GOT3 (cell line): ENCODE measurements at places on chromosomes 1 and 21.
A peak's percentile ranks its signal among the peaks of the same experiment; 100 is the strongest.

DNA sequence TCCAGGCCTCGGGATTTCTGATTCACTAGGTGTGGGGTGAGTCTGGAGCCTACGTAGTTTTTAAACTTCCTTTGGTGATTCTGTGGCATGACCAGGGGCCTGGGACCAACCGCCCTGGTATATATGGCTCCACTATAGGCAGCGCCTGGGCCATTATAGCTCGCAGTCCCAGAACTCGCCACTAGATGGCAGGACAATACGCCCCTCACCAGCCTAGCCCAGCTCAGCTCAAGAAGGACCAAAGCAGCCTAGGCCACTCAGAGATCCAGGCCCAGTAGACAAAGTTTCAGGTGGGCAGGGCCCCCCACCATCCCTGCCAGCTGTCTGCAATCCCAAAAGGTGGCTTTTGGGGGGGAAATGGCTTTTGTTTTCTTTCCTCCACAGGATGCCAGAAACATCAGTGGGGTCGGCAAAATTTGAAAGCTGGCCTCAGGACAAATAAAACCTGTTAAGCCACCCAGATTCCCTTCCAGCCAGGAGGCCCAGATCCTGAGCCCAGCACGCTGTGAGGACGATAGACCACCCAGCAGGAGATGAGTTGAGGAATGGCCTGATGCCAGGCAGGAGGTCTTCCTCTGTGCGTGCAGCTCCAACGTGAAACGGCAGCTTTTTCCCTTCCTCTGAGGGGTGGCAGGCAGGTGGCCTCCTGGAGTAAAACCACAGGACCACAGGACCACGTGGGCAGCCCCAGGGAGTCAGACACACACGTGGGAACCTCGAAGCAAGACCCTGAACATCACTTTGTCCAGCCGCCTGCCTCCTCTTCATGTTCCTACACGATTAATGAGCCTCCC, 24.8 kb upstream of the TMEM51 start:
- DNase-seq, result peak; percentile 59

- DNase-seq, result no peak
Observed at GRCh38 chr1:175715742-175716141, 27.7 kb downstream of the TNR start.

- no peak for DNase-seq
Observed at GRCh38 chr1:230822092-230822581, 46.2 kb downstream of the C1orf198 start.

DNA sequence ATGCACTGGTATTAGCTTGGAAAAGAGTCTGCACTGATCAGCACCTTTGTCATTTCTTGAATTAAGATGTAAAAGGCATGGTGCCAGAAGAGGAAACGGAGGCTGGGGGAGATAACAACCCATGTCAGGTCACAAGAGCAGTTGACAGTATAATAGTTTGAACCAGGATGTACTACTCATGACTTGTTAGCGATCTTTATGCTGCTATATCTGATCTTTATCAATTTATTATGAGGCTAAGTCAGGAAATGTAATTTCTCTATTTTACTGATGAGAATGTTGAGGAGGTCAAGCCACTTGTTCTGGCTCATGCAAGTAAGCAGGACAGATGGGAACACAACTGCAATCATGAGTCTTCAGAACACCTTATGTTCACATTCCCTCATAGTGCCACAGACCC, 41.4 kb downstream of the RGS5 start:
- no peak for DNase-seq

GRCh38 chr1:110060034-110060661, 10.3 kb downstream of the ALX3 start:
- DNase-seq, result no peak

DNA sequence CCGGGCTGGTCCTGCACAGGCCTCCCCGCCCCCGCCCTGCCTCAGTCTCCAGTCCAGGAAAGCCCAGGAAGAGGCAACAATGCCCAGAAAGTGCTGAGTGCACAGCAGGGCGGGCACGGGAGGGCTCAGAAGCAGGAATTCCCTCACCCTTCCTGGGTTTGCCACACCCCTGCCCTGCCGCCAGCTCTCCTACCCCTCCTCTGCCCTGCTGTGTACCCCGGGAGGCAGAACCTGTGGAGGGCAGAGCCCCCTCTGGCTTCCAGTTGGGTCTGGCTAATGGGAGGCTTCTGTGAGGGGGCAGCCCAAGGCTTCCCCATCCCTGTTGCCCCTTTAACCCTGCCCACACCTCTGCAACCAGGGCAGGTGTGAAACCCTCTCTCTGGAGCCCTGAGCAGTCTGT, 47.5 kb upstream of the CSF3R start:
- DNase-seq, result no peak

- DNase-seq, result no peak
Observed at GRCh38 chr1:189149547-189150375, 1327.9 kb downstream of the BRINP3 start.

DNA sequence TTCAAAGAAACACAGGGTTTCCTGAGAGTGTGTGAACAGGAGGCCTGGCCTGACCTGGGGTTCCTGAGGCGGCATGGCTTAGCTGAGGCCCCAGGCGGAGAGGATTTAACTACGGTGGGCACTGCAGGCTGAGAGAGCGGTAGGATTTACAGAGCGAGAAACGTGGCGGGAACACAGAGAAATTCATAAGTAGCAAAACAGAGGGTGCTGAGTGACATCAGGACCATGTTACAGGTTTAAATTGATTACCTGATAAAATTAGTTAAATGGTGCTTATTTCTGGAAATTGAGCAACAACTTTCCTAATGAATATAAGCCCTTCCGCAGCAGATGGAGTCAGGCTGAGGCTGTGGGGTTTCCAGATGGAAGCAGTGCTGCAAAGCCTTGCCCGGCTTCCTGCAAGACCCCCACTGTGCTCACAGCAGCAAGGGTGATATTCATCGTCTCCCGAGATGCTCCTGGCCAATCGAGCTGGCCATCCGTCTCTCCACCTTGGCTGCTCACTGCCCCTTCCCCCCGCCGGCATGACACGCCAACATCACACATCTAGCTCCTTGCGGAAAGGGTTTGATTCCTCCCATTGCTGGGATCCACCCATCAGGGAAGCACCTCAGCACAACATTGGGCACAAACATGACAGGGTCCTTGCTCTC, 69.4 kb upstream of the MORC3 start:
- no peak for DNase-seq

GRCh38 chr1:31032266-31032665, 33.3 kb downstream of the PUM1 start:
- no peak for DNase-seq

- DNase-seq, result no peak
Observed at GRCh38 chr1:163035446-163036249, 33.5 kb upstream of the RGS4 start.

DNA sequence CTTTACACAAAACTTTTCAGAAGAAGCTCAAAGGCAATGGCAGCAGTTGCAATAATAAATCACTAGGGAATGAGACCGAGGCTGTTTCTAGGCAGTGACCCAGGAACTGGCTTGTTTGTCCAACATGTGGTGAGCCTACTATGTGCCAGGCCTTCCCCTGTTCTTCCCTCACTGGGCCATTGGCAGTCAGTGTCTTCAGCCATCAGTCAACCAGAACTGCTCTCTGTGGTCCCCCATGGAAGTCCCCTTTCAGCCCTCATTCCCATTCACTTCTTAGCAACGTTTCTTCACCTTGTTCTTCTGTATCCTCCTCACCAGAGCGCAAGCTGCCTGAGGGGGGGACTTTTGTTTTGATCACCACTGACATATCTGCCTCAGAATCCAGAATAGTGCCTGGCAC, 274.1 kb downstream of the RRAGC start:
- no peak for DNase-seq

- no peak for DNase-seq
Observed at GRCh38 chr1:48619539-48619938, 147.5 kb upstream of the SPATA6 start.

DNA sequence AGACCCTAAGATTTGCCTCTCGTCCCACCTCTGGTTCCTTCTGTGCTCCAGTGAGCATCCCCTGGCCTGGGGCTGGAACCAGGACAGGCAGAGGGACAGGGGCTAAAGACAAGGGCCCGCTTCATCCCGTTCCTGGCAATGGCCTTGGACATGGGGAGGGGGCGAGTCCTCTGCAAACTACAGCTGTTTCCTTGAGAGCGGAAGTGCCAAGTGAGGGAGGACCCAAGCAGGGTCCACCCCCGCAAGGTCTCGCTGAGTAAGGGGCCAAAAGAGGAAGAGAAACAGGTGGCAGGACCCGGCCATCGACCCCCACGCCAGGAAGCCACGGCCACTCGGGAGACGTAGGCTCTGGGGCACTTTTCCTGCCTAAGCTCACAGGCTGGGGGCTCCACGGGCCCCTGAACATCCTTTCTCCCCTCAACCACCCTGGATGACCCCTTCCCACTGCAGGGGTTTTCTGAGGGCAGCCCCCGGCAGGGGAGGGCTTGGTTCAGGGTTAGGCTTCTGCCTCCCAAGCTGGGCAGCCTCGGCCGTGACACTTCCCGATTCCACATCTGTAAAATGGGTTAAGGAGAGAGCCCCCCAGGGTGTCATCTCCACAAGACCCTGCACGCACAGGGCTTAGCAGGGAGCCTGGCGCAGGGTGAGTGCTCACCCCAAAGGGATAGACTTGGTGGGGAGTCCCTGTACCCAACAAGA, 17.9 kb upstream of the PLEKHG5 start:
- no peak for DNase-seq

GRCh38 chr1:97427371-97427770, 493.5 kb downstream of the DPYD start:
- no peak for DNase-seq

- no peak for DNase-seq
Observed at GRCh38 chr1:238318294-238319110, 427.8 kb upstream of the ZP4 start.

DNA sequence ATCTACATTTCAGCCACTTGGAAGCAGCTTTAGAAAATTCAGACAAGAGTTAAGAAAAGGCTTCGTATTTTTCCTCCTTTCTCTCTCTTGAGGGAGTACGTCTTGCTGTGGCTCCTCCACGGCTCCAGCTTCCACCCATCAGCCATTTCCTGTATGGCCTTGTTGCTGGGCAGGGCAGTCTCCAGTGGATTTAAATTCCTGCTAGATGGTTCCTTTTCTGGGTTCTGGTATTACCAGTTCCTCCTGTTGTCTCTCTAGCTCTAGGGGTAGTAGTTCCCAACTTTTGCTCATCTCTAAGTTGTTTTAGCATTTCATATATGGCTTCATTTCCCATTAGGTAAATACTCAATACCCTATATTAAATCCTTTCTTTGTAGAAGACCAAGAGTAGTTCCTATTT, 1098.3 kb downstream of the ADGRL2 start:
- DNase-seq, result no peak

- DNase-seq, result no peak
Observed at GRCh38 chr1:118984722-118985639, 3.2 kb downstream of the TBX15 start.

- no peak for DNase-seq
Observed at GRCh38 chr1:181128592-181129497, 40.3 kb downstream of the IER5 start.

- DNase-seq, result no peak
Observed at GRCh38 chr1:245791410-245792312, 636.9 kb downstream of the KIF26B start.

DNA sequence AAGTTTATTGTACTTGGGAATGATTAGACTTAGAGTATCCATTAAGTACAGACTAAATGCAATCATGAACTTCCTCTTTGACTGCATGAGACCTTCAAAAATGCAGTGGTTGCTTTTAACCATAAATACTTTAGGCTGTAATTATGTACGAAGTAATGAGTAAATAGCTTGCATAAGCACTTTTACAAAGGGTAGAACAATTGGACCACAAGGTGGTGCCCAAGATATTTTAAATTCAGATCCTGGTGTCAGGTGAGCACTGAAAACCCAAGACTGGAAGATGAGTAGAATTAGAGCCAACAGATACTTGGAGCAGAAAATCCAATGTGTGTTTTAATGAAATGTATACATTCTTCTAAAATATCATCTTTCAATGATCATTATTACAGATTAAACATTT, 43.4 kb upstream of the RHOU start:
- no peak for DNase-seq

GRCh38 chr1:116855191-116855619, 54.5 kb upstream of the PTGFRN start:
- no peak for DNase-seq

- no peak for DNase-seq
Observed at GRCh38 chr1:2283991-2284895, 56.1 kb downstream of the SKI start.

- no peak for DNase-seq
Observed at GRCh38 chr1:2644591-2645101, 11.8 kb upstream of the MMEL1 start.

DNA sequence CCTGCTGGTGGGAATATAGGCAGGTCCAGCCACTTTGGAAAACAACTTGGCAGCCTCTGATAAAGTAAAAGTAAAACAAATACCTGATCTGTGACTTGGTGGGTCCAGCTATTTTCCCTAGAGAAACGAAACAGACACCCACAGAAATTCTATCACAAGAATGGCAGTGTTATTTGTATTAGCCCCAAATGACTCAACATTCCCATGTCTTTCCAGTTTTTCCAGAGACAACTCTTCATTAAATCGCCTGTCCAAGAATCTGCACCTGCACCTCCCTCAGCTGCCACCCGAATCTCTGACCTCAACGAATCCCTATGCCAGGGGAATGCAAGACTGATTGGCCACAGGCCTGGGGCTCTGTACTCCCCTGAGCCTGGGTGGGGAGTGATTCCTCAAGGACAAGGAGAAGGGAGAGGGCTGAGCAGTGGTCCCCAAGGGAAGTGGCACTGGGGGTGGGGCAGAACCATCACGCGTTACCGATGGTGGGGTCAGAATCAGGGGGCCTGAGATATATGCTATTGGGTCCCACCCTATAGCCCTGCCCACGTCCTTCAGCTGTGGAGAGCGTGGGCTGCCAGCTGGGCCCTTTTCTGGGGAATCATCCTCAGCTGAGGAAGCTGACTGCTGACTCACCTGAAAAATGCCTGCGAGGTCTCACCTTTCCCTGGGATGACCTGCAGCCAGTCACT, 553.0 kb downstream of the PTPRU start:
- no peak for DNase-seq

DNA sequence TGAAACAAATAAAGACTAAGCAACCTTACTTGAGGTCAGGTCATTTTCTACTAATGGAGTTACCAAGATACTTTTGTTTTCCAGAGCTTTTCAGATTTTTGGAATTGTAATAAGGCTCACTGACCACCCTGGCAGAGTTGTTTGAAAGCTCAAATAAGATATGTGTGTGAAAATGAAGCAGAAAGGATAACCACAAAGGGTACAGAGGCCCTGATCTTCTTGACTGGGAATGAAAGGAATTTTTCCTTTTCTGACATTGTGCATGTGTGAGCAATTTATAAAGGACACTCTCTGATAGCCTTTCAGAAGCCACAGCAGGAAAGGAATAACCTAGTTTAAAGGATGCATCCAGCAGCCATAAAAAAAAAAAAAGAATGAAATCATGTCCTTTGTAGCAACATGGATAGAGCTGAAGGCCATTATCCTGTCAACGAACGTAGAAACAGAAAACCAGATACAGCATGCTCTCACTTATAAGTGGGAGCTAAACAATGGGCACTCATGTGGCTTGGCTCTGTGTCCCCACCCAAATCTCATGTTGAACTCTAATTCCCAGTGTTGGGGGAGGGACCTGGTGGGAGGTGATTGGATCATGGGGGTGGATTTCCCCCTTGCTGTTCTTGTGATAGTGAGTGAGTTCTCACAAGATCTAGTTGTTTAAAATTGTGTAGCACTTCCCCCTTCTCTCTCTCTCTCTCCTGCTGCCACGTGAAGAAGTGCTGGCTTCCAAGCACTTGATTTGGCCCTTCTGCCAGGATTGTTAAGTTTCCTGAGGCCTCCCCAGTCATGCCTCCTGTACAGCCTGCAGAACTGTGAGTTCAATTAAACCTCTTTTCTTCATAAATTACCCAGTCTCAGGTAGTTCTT, 3.1 kb upstream of the SRP9 start:
- no peak for DNase-seq
